ENCODE measurements at places on chromosomes 1 and 21. TPM values are rescaled to one million over a fixed set of nuclear protein-coding genes. Genes with fewer than 3 reads are reported as not detected.

- H3K4me3 ChIP-seq = no peak overlapping the region
- no peaks in the 10 kb centered on the region for H3K4me1 ChIP-seq
- no peak for DNase-seq
- no peaks in the 10 kb centered on the region for H3K27me3 ChIP-seq
Observed at GRCh38 chr1:108075055-108075454, 110.1 kb upstream of the VAV3 start.

DNA sequence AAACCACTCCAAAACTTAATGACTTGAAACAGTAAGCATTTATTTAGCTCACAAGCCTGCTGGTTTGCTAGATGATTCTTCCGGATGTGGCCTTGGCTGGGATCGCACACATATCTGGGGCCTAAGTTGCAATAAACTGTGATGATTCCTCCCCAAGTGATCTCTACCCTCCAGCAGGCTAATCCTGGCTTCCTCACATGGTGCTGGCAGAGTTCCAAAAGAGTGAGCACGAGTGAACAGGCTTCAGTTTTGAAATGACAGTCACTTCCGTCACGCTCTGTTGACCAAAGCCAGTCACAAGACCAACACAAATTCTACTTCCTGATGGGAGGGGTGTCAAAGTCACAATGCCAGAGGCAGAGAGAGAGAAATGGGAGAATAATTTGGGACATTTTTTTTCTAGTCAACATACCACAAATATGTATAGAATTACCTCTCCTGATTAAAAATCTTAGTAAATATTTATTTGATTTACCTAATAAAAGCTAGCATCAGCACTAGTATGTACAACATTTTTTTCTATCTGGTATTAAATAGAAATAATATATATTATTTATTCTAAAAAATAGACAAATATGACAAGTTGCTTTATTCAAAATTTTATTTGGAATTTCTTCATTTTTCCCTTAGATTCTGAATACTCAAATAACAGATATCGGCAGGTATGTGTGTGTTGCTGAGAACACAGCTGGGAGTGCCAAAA lies 292.7 kb downstream of the TPR start:
- H3K27me3 ChIP-seq = no peaks in the 10 kb centered on the region
- no peaks in the 10 kb centered on the region for H3K36me3 ChIP-seq
- H3K4me1 ChIP-seq = no peaks in the 10 kb centered on the region
- H3K4me3 ChIP-seq = no peak overlapping the region

DNA sequence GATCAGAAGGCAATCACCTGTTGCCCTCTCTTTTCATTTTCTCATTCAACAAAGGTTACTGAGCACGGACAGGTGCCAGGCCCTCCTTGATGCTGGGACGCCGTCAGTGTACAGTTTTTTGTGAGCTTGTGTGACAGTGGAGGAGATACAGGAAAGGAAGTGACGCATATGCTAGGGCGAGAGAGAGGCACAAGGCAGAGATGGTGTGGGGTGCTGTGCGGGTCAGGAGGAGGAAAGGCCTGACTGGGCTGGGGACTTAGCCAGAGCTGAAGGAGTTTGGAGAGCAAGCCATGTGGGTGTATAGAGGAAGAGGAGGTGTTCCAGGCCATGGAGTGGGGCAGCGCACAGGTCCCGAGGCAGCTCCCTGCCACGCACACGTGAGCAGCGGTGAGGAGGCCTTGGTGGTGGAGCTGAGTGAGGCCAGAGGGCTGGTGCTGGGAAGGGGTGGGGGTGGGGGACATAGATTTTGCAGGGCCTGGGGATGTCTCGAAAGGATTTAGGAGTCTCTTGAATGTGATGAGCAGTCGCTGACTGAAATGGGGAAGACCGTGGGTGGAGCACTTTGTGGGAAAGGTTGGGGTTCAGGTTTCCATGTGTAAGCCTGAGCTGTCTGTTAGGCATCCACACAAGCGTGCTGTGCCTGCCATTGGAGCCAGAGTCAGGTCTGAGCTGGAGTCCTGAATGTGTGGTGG lies 46.0 kb downstream of the TRAPPC10 start:
- no peak for DNase-seq
- H3K27ac ChIP-seq = no peak overlapping the region
- peaks cover 2% of the 10 kb centered on the region for H3K36me3 ChIP-seq
- no peak overlapping the region for H3K4me3 ChIP-seq

- H3K27me3 ChIP-seq = no peaks in the 10 kb centered on the region
- DNase-seq = no peak
- H3K4me1 ChIP-seq = no peaks in the 10 kb centered on the region
- no peak overlapping the region for H3K27ac ChIP-seq
Observed at GRCh38 chr1:104765085-104765484, 1015.4 kb downstream of the AMY1C start.

DNA sequence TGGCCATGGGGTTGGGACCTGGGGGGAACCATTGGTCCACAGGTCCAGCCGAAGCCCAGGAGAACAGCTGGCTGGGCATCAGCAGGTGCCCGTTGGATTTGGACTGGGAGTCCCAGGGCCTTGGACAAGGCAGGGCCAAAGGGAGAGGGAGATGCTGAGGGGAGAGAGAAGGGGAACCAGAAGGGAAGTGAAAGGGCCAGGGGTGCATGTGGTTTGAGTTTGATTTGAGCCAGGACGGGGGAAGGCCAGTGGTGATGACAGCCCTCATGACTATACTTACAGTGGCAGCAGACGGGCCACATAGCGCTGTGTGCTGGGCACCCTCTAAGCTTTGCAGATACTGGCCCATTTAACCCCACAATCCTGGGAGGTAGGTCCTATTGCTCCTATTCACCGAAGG lies 18.8 kb downstream of the AGRN start:
- no peak for DNase-seq
- peaks cover 8% of the 10 kb centered on the region for H3K4me1 ChIP-seq
- no peaks in the 10 kb centered on the region for H3K36me3 ChIP-seq
- no peaks in the 10 kb centered on the region for H3K27me3 ChIP-seq

Gene UTS2
- not detected for total RNA-seq

Gene PTGER3
- 0.08 TPM for total RNA-seq

Gene CORT
- total RNA-seq = 0.41 TPM

Gene ANKRD45
- not detected for total RNA-seq

Gene TCHHL1
- not detected for total RNA-seq

Gene ARPC5
- total RNA-seq = 104 TPM

Gene LTN1
- total RNA-seq = 19.7 TPM

Gene CD48
- 0.67 TPM for total RNA-seq
